8988T (cell line): ENCODE measurements at places on chromosomes 12 and 14.

- DNase-seq: no peak
Measured at GRCh38 chr14:76067536-76067935, 82.0 kb downstream of the IFT43 start.

GRCh38 chr14:26213846-26214575 is 383.8 kb downstream of the NOVA1 start:
- no peak for DNase-seq

DNA sequence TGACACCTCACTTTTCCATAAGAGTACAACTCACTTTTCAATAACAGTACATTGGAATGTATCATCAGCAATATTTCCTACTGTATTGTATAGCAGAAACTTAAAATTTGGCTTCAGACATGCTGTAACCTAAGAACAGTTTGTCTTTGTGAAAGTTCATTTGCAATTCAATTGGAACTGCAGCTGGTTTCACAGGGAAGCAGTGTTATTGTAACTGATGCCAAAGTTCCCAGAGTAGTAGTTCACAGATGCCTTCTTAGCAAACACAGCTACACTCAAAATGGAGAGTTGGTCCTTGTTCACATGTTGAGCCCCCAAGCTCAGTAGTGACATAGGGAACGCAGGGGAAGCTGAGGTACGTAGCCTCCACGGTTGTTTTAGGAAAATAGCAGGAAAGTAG is 23.3 kb downstream of the PPP1R36 start:
- no peak for DNase-seq

GRCh38 chr14:81252278-81252677 is 31.5 kb upstream of the GTF2A1 start:
- no peak for DNase-seq

- DNase-seq: no peak
Measured at GRCh38 chr14:26835979-26836570, 238.2 kb upstream of the NOVA1 start.

DNA sequence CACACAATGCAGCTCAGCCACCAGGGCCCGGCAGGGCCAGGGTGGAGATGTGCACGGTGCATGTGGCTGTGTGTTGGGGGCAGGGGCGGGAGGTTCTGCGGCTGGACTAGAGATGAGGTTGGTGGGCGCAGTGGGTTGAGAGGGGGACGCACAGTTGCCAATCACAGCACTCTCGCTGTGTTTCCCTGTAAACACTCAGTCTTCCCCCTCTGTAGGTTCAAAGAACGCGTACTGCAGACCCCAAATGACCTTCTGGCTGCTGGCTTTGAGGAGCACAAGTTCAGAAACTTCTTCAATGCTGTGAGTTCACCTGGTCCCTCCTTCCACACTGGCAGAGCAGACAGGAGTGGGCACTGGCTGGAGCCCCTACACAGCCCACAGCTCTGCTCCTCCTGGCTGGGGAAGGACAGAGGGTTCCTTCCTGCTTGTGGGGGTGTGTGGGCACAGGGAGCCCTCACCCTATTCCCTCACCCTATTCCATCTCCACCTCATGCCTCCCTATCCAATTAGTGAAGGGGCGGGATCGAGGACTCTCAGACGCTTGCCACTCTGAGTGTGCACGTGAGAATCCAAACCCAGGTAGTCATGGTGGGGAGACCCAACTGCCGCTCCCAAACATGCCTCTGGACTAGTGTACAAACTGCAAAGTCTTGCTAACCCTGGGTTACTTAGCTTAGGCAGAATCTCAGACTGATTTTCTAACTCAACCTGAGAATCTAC is 17.8 kb downstream of the OTUB2 start:
- no peak for DNase-seq

- no peak for DNase-seq
Measured at GRCh38 chr12:56081393-56082347, 1.7 kb downstream of the ERBB3 start.

- DNase-seq: no peak
Measured at GRCh38 chr12:13652105-13652504, 329.3 kb downstream of the GRIN2B start.

DNA sequence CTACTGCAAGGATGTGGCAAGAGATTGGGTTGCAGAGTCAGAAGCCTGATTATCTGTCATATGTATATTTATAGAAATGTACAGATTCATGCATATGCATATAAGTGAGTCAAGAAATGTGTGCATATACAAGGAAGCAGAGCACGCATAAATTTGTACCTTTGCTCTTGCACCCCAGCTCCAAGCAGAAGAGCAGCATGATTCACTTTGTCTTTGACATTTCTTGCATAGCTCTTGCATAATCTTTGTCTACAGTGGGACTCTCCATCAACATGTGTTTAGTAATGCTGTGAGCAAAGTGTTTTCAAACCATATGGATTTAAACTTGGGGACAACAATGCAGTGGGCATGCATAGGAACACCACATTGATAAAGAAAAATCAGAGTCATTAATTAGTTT is 330.7 kb upstream of the DCN start:
- DNase-seq: no peak

DNA sequence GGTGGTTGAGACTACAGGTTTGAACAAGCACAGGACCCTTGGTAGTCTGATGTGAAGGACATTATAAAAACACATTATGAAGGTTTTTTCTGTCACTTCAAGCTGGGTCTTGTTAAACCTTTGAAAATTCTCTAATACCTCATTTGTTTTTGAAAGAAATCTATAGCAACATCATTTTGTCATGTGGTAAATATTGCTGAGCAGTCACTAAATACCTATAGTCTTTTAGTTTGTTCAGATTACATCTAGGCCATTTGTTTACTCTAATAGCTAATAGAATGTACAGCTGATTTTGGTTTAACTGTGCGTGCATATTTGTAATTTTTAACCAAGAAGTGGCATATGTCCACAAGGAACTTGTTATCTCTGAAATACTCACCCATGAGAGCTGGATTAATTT is 2.9 kb downstream of the PPM1A start:
- DNase-seq: no peak
